ENCODE measurements at places on chromosomes 5 and 9. TPM values are rescaled to one million over a fixed set of nuclear protein-coding genes. Genes with fewer than 3 reads are reported as not detected.

GRCh38 chr5:25006734-25007133 is 362.0 kb upstream of the CDH10 start:
- DNase-seq: peak; percentile 44

The PCDHGB5 gene
- 0.30 TPM for polyA plus RNA-seq

GRCh38 chr9:130254747-130255630 is 10.6 kb upstream of the HMCN2 start:
- DNase-seq: no peak

DNA sequence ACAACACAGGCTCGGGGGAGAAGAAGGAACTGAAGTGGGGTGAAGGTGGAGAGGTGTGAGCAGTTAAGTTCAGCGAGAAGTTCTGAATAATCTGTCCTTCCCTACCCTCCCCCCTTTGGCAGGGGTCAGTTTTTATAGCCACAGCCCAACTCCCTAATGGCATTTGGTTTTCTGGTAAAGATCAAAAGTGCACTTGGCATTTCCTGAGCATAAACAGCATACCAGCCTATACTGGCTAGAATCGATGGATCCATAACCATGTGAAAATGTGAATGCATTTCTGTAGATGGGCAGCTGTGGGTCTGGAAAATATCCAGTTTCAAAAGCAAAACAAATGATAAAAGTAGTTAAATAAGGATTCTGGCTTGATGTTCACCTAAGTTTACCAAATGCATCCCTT is 410.9 kb downstream of the PLK2 start:
- no peak for DNase-seq

The FEM1C gene
- polyA plus RNA-seq: 7.7 TPM

Data from hepatocyte (in vitro differentiated cells).